ENCODE measurements at places on chromosomes 5 and 9.

GRCh38 chr9:36207546-36208012 is 16.9 kb downstream of the CLTA start:
- DNase-seq, result no peak

- no peak for DNase-seq
These were observed 4.1 kb upstream of the DNAJB5 start for GRCh38 chr9:34985311-34985899.

DNA sequence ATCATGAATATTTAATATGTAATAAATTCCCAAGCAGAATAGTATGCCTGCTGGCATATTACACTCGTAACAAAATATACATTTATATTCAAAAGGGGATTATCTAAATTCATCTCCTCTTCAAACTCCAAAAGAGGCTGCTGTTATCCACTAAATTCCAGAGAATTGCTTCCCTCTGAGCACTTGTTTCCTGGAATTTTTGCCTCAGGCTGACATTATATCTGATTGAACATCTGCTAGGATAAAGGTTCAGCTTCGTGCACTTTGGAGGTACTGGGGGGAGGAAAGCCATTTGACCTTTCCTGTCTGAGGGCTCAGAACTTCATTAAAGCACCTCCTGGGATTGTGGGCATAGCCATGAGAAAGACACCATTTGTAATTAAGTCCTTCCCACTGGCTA is 4.3 kb upstream of the HAPLN1 start:
- DNase-seq, result no peak

- no peak for DNase-seq
These were observed 62.7 kb downstream of the EPB41L4A start for GRCh38 chr5:112356178-112356956.

DNA sequence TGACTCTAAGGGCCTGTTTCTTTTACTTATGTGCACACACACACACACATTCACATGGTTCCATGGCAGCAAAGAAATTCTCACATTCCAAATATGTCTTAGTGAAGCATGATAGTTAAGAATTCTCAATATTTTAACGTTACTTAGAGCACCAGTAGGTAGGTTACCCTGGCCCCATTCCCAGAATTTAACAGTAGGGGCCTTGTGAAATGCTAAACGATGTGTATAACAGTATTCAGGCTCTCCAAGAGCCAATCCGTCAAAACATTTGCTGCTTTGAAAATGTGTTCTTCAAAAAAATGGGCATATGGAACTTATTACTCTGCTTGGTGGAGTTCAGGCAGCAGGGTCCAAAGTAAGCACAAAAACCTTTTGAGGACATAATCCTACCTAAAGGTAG is 93.7 kb upstream of the DAB2 start:
- no peak for DNase-seq

DNA sequence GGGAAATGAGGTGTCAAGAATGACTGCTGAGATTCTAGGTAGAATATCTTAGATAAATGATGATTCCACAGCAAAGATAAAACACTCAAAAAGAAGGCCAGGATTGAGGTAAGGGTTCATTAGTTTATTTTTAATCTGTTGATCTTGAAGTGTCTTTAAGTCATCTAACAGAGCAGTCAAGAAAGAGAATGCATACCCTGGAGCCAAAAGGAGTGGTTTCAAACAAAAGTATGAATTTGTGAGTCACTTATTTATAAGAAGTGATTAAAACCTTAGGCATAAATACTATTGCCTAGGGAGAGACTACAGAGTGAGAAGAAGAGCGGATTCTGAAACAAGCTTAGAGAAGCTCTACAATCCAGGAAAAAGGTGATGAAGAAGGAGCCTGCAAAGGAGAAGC is 541.0 kb downstream of the DTWD2 start:
- no peak for DNase-seq

- DNase-seq, result no peak
These were observed 351.2 kb downstream of the MLLT3 start for GRCh38 chr9:20271096-20271495.

- no peak for DNase-seq
These were observed 137.8 kb upstream of the MAP1B start for GRCh38 chr5:71969460-71969859.

- peak; percentile 76 for DNase-seq
These were observed 207.3 kb downstream of the ARHGAP26 start for GRCh38 chr5:142977363-142978051.

DNA sequence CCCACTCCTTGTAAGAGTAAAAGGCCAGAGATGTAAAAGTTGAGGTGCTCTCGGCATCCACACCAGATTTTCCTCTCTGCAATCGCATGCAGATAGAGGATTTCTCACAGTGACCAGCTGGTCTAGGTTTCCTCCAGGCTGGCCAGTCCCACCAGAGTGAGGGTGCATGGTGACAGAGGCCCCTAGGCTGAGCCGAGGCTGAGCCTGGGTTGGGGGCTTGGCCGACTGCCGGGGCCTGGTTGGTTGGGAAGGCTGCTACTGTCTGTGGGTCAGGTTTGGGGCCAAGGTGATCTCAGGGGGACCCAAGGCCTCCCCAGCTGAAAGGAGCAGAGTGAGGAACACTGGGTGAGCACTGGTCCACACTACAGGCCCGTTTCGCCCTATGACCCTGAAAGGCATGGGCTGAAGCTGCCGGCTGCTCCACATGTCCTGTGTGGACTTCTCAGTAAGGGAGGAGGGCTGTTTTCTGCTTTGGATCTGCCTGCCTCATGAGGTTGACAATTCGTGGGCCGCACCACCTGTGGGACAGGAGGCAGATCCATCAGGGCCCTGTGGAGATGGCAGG is 400.8 kb upstream of the IRX4 start:
- DNase-seq, result no peak

DNA sequence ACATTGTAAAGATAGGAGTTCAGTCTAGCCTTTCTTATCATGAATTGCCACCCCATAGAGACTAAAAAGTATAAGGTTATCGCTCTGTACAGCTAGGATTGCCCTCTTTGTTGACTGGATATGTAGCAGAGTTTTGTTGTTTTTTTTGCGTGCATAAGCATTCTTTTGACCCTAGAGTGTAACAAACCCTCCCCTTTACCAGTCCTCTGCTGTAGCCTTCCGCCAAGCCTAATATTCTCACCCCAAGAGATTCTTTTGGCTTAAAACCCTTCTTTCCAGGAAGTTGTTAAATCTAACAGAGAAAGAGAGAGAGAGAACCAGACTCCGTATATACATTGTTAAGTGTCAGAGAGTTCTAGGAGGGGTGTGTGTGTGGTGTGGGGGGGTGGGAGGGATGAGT is 113.9 kb downstream of the FGF1 start:
- DNase-seq, result no peak

DNA sequence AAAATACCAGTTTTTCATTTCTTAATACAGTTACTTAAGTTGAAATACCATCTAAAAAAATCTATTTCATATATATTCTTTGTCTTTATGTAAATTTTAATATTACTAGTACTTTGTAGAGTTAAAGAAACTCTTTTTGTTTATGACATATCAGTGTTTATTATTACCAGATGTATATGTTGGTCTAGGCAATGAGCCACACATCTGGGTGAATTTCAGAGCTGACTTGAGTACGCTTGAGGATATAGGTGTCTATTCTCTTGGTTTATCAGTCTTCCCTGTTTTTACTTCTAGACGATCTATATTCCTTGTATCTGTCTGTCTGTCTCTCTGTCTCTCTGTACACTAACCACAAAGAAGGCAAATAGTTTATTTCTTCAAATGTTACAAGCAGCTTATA is 2.9 kb downstream of the SMAD5 start:
- no peak for DNase-seq

GRCh38 chr5:127609011-127609410 is 39.9 kb upstream of the CTXN3 start:
- no peak for DNase-seq

DNA sequence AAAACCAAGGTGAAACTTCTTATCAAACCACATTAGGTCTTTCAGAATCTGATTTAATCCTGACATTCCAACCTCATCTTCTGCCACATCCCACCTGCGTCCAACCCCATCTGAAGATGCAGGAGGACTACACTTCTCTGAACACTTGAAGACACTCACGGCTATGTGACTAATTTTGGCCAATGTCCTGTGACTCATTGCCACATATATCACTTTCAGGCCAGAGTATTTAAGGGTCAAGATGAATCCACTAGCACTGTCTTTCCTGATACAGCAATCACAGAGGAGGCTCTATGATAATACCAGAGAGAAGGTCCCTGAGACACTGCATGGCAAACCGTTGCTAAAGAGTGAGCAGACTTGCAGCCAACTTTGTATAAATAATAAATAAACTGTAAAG is 323.4 kb downstream of the NR2F1-AS1 start:
- DNase-seq, result no peak

- no peak for DNase-seq
These were observed 133.8 kb upstream of the MEF2C start for GRCh38 chr5:89016741-89017303.

Data from inflammatory macrophage treated with lipopolysaccharide for 1 hour (primary cell).